ENCODE measurements at places on chromosomes 12 and 14.
A peak's percentile ranks its signal among the peaks of the same experiment; 100 is the strongest.

DNA sequence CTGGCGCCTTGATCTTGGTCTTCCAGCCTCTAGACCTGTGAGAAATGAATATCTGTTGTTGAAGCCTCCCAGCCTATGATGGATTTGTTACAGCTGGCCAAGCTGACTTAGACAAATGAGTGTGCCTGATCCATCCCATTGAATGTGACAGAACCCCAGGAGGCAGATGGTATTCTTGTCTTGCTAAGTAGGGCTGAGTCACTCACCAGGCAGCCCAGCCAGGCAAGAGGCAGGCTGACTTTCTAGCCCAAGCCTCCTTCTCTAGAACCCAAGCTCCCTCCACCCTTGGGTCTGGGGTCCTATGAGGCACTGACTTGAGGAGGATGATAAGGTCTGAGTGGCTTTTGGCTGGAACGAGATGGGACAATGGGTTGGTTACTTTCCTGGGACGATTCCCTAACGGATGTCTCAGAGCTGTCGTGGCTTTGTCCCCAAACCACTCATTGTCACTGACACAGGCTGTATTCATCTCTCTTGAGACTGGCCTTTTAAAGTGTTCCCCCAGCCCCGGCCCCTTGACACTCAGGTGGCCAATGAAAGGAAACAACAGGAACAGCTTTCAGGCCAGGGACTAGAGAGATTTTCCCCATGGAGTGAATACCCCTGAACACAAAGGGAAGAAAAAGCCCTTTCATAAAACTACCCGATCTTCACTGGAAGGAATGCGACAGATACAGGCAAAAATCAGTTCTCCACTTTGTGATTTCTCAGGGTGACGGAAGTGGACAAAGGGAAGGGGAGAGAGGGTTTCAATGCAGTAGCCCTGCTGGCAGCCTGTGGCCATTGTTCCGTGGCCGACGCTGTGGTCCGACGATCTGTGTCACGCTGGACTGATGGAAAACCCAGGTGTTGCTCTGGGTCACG is 264.2 kb downstream of the AACS start:
- no peak for DNase-seq

DNA sequence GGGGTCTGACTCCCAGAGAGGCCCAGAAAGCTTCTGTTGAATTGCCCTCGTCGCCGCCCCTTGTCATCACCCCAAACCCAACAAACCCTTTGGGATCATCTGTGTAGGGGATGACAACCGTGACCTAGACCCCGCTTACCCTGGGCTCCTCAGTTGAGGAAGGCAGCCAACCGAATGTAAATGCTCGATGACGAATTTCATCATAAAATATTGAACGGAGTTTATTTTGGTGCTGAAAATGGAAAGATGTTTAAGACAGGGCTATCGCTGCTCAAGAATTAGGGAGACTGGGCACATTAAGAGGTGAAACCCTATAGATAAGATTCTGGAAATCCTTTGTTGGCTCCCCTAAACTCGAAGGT is 512 bp downstream of the ACTR10 start:
- no peak for DNase-seq

- no peak for DNase-seq
Measured at GRCh38 chr12:53413485-53414204, 10.0 kb upstream of the AMHR2 start.

- peak; percentile 65 for DNase-seq
Measured at GRCh38 chr12:31896514-31897039, 62.6 kb upstream of the RESF1 start.

DNA sequence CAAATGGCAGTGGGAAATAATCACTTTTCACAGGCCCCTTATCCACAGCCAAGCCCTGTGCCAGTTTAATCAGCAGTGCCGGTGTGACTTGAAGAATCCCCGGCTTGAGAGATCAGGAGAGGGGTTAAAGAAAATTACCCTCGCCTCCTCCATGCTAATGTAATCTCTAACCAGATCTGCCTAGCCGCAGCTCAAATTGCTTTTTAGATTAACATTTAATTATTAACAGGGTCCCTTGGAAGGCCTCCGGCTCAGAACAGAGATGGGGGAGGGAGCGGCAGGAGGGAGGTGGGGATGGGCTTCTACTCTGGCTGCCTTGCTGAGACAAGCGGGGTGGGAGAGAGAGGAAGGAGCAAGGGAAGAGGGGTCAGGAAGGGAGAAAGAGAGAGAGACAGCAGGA is 24.0 kb downstream of the FAM222A start:
- DNase-seq, result no peak

DNA sequence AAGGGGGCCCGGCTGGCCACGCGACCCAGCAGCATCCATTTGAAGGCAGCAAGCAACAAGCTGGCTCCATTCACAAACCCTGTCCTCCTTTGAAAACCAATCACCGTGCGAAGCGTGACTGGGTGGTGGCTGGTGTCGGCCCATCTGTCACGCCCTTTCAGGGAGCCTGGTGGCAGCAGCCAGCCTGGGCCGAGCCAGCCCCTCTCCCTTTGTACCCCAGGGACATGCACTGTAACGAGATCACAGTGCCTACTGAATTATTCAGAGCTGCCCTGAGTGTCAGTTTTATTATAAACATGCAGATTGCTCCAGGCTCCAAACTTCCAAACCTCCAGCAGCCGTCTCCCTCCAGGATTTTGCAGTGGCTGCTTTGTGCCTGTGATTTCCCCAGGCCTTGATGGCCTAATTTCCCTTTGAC is 22.3 kb upstream of the CTDSP2 start:
- DNase-seq, result no peak

DNA sequence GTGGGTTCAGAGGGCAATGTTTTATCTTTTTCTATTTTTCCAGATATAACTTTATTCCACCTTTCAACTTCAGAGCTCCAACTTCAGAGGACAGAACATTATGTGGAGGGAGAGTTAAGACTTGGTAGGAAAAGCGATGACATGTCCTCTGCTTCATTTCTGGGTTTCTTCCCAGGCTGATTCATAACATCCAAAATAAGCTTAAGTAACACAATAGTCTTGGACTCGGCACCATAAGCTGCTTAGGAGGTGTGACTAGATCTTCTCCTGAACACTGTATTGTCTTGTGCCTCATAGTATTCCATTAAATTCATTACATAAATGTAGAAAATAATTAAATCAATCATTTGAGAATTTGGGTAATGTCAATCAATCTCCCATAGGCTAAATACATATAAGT is 95.5 kb upstream of the PDE3A start:
- no peak for DNase-seq

DNA sequence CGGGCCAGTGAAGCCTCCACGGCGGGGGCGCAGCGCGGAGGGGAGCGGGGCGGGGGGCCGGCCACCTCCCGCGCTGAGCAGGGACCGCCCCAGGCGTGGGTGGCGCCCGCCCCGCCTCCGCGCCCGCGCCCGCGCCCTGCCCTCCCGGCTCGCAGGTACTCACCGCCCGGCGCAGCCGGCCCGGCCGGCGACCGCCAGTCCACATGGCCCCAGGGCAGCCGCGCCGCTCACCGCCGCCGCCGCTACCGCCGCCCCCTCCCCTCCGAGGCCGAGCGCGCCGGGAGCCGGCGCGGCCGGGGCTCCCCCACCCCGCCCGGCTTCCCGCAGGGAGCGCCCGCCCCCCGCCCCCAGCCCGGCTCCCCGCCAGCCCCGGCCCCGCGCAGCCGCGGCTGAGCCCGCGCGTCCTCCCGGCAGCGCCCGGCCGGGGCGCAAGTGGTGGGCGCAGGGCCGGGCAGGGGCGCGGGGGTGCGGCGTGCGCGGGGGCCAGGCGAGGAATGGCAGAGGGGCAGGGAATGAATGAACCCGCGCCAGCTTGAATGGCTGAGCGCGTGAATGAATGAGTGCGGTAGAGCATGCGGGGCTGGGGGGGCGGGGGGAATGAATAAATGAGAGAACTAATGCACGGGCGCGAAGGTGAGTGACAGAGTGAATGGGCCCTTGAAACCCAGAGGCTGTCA is at the start of gene BEGAIN:
BEGAIN (minus strand) TSS at position 332 of the 677 bp plus-strand sequence; CDS start at position 205, 127 bp downstream.
- DNase-seq, result no peak

GRCh38 chr12:128571906-128572810 is 251.6 kb downstream of the SLC15A4 start:
- DNase-seq, result no peak

- no peak for DNase-seq
Measured at GRCh38 chr12:91910871-91911388, 234.7 kb downstream of the BTG1 start.

- no peak for DNase-seq
Measured at GRCh38 chr12:82880442-82880901, 193.8 kb downstream of the TMTC2 start.

Measured in stimulated activated CD8-positive, alpha-beta memory T cell treated with anti-CD3 and anti-CD28 coated beads, Interleukin-2, amount 100 ng/mL, for 1 hour (primary cell).